ENCODE measurements at places on chromosomes 13 and 19.
A peak's percentile ranks its signal among the peaks of the same experiment; 100 is the strongest.

GRCh38 chr19:21233691-21234090 is 91.9 kb downstream of the ZNF431 start:
- DNase-seq = no peak

GRCh38 chr19:18280247-18281081 is 958 bp downstream of the JUND start:
- DNase-seq = peak; percentile 77

GRCh38 chr13:74865656-74866055 is 616.3 kb downstream of the TBC1D4 start:
- no peak for DNase-seq

- DNase-seq = no peak
Measured at GRCh38 chr13:99375738-99376080, 68.5 kb upstream of the GPR183 start.

- no peak for DNase-seq
Measured at GRCh38 chr19:12825254-12826131, 8.9 kb downstream of the RTBDN start.

DNA sequence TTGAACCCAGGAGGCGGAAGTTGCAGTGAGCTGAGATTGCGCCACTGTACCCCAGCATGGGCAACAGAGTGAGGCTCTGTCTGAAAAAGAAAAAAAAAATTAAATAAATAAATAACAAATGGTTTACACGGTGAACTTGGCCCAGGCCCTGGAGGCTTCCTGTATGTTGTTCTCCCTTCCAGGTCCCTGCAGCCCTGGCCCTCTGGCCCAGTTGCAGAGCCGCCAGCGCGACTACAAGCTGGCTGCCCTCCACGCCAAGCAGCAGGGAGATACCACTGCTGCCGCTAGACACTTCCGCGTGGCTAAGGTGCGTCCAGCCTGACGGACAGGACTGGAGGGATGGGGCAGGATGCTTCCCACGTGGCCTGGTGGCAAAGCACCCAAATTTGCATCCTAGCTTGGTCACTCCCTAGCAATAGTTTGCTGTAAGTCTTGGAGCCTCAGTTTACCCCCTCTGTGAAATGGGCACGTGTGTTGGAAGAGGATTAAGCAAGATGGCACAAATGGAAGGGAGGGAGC is 11.9 kb downstream of the CC2D1A start:
- DNase-seq = no peak

GRCh38 chr13:30577401-30577852 is 40.3 kb upstream of the USPL1 start:
- no peak for DNase-seq

DNA sequence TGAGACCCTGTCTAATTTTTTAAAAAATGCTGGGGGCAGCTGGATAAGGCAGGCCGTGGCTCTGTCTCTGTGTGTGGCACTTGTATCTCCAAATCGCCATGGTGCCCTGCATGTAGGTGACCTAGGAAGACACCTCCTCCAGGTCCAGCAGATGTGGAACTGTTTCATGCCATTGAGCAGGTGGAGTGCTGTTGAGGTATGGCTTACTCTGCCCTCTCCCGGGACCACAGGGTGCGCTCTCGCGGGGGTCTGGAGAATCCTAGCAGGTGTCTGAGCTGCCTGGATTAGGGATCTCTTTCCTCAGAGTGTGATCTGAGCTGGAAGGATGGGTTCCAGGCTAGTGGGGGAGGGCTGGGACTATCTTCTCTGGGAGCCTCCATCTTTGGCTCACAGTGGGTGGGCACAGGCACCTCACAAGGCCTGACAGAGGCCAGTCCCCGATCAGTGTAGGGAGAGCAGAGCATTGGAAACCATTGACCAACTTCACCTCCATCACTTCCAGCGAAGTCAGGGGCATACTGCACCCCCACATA is 67.7 kb upstream of the TM9SF2 start:
- DNase-seq = no peak

DNA sequence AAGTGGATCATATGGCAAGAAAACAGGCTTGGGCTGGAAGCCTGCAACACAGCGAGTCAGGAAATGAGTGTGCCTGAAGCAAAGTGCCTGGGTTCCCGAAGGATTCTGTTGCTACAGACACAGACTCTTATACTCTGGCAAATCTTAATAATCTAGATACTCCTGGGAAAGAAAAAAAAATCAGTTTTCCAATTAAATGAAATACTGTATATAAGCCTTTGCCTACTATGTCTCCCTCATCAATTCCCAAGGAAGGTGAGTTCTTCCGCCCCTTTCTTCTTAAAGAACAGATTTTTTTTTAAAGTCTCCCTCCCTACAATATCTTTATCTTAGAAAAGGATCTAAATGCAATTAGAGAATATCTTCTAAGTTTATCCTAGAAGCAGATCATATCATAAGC is 10.3 kb downstream of the ZFP82 start:
- no peak for DNase-seq

- DNase-seq = no peak
Measured at GRCh38 chr13:59534806-59535205, 628.9 kb downstream of the DIAPH3 start.

GRCh38 chr13:45564133-45564776 is 51.3 kb downstream of the ERICH6B start:
- DNase-seq = no peak

DNA sequence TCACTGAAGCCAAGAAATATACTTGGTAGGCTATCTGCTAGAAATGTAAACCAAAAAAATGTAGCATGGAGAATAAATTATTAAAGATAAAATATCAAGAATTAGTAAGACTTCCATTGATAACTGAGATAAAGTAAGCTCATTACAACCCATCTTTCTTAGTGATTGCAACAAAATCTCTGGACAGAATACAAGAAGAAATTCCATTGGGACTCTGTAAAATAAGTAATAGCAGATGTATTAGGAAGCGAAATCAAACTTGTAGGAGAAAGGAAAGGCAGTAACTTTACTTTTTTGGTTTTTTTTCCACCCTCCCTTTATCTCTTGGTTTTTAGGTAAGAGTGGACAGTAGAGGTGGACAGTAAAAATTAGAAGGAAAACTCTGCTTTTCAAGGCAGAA is 605.7 kb downstream of the DACH1 start:
- no peak for DNase-seq

- DNase-seq = no peak
Measured at GRCh38 chr19:3723883-3724282, 15.7 kb downstream of the TJP3 start.

DNA sequence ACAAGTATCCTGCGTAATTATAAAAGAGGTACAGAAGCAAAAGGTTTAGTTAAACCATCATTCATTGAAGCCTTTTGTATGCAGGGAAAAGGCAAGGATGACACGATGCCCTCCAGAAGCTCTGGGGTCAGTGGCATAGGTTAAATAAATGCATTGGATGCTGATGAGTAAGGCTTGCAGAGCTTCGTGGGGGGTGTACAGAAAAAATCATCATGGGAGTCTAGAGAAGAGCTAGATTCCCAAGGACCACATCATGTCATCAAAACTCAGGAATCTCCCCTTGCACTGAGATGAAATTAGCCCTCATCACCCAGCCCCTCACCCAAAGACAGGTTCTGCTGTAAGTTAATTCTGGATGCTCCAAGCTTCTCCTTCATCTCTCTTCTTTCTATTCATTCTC is 8.3 kb downstream of the FPR1 start:
- DNase-seq = no peak

DNA sequence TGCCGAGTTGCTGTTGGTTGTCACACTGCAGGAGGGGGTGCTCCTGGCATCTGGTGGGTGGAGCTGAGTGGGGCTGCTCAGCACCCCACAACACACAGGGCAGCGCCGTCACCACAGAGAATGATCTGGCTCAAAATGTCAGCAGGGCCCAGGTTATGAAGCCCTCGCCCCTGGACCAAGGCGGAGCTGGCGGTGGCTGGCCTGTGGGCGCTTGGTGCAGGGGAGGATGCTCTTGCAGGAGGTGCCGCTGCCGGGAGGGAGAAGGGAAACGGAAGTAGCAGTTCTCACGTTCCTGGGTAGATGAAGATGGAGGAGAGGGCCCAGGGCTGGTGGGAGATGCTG is 14.2 kb upstream of the LENG8 start:
- DNase-seq = no peak

- peak; percentile 54 for DNase-seq
Measured at GRCh38 chr19:7852851-7853769, 21.1 kb downstream of the PRR36 start.

- DNase-seq = no peak
Measured at GRCh38 chr19:45975306-45976070, 1.8 kb upstream of the NOVA2 start.

GRCh38 chr13:28094306-28094705 is 6.1 kb downstream of the FLT3 start:
- no peak for DNase-seq

- no peak for DNase-seq
Measured at GRCh38 chr13:50809133-50810090, 34.1 kb downstream of the DLEU7 start.

GRCh38 chr19:55590617-55591016 is 8.7 kb downstream of the FIZ1 start:
- DNase-seq = no peak

DNA sequence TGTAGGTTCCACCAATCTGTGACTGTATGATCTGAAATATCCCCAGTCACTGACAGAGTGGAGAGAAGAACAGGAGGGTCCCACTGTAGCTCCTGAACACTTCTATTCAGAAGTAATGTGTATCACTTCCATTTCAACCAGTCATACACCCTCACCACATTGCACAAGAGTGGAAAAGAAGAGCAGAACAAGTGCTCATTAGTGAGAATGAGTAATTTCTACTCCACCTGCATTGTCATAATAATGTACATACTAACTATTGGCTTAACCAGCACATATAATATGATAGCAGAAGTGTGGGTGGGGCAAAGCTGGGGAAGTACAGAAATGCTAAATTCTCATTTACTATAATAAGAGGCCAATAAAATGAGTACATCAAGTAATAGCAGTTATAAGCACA is 342.7 kb downstream of the LMO7 start:
- no peak for DNase-seq

DNA sequence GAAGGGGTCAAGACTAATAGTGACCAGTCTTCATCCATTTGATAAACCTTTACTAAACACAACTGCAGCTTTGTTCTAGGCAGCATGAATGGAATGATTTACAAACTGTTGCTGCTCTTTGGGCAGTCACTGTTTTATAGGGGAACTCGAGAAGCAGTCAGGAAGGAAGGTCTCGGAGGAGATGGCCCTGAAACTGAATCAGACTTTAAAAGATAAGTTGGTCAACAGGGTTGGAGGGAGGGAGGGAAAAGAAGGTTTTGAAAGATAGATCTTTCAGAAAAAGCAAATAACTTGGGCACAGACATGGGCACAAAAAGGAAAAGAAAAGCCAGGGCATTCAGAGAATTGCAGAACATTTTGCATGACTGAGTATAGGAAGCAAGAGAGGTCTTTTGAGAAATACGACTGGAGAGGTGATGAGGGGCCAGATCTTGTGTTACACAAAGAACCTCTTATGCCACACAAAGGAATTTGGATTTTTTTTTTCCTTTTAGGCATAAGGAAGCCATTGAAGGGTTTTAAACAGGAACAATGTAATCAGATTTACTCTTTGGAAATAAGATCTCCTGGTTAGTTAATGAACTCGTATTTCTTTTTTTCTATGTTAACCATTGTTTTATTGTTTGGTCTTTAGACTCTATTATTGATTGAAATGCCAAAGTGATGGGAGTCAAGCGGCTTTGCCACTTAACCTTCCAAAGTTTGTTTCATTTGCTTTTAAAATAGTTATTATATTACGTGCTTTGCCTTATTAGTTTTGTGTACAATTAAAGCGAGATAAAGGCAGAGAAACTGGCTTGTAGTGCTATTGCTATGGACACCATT is 37.5 kb upstream of the SACS start:
- DNase-seq = no peak

Data from stimulated activated CD4-positive, alpha-beta T cell treated with anti-CD3 and anti-CD28 coated beads, Interleukin-15, amount 100 ng/mL, for 1 hour (primary cell).